NAMALWA (cell line): ENCODE measurements at places on chromosomes 1 and 21.

DNA sequence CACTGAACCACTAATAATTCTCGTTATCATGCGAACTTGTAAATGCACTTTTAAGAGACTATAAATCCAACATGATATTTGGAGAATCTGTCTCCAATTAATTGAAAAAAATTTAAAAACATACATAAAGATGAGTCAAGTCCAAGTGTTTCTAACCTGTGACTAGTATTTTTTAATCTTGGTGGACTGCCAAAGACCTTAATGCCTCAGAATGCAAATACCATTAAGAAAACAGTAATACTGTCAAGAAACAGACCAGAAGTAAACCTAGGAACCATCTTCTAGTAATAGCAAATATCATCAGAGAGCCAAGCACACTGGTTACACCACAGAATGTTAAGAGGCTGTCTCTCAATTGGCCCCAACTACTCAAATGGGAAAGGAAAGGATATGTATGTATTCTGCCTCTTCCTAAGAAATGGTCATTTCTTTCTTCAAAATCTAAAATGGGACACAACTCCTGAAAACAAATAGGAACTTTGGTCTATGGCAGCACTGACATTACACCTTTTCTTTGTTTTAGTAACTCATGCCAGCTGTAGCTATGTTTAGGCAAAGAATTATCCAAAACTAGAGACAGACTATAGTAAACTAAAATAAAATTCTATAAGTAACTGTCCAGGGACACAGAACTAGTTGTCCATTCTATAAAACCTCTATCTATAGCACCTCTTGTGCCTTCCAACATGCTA lies 15.8 kb downstream of the SCYL3 start:
- DNase-seq = no peak

- no peak for DNase-seq
Observed at GRCh38 chr1:30635391-30635975, 87.9 kb downstream of the MATN1 start.

GRCh38 chr1:222048094-222048595 lies 306.3 kb upstream of the DUSP10 start:
- DNase-seq = no peak

- no peak for DNase-seq
Observed at GRCh38 chr1:119516680-119517079, 9.7 kb downstream of the HSD3B1 start.

- DNase-seq = no peak
Observed at GRCh38 chr21:15408089-15408488, 321.7 kb upstream of the USP25 start.

DNA sequence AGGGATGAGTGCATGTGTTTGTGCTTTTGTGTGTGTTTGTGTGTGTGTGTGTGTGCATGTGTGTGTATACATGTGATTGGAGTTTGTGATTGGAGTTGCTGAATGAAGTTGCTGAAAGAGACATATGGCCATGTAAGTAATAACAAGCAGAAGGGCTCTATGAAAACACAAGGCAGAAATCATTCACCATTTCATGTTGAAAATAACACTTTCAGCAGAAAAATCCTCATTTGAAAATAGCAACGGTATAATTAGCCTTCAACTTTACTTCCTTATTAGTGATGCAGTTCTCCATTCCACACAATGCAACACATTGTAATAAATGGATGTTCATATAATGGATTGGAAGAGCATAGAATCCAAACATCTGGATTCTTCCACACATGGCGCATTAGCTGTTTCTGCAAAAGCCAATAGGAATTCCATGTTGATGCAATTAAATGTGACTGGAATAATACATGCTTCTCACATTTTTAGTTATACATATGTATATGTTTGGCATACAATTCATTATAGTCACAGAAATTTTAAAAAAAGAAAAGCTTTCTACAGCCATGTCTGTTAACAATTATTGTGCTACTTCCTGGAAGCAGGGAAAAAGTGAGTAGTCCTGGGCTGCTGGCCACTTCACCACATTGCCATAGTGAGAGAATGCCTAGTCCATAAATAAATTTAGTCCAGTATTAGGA lies 538.0 kb downstream of the LTN1 start:
- no peak for DNase-seq

DNA sequence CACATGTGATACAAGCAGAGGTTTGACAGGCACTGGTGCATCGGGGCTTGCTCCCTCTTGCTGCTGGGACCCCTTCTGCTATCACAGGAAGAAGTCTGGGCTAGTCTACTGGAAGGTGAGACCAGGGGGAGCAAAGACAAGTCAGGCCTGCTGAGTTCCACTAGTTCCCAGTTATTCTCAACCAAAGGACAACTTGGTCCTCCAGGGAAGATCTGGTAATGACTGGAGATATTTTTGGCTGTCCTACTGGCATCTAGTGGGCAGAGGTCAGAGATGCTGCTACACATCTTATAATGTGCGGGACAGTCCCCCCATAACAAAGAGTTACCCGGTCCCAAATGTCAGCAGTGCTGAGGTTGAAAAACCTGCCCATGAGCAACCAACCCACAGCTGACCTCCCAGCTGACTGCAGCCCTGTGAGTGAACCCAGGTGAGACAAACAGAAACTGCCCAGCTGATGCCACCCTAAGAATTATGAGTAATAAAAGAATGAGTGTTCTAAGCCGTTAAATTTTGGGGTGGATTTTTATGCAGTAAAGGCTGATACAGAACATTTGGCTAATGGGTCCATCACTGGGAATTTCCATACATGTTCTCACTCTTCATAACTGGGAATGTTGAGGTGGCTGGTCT lies 71.6 kb downstream of the NENF start:
- DNase-seq = no peak

DNA sequence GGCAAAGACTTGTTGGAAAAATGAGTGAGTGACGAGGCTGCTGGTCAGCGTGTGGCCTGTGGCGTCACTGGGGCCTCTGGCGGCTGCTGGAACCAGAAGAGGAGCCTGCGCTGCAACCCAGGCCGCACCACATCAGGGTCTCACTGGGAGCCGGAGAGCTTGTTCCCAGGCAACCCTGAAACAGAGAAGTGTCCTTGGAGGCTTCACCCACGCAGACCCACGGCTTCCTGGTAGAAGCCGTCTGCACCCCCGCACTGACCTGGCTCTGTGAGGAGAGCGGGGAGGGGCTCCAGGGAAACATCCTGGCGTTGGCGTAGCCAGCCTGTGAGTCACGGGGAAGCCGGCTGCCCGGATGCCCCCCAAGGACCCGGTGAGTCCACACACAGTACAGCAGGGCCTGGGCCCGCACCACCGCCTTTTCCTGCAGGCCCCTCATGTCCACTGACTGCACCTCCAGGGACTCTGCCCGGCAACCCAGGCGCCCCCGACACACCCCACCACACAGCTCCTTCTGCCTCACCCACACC lies 57.4 kb downstream of the COL6A1 start:
- DNase-seq = no peak

GRCh38 chr21:31538816-31539215 lies 120.7 kb upstream of the SOD1 start:
- no peak for DNase-seq

GRCh38 chr1:31487143-31487542 lies 74.1 kb downstream of the SERINC2 start:
- peak; percentile 42 for DNase-seq

DNA sequence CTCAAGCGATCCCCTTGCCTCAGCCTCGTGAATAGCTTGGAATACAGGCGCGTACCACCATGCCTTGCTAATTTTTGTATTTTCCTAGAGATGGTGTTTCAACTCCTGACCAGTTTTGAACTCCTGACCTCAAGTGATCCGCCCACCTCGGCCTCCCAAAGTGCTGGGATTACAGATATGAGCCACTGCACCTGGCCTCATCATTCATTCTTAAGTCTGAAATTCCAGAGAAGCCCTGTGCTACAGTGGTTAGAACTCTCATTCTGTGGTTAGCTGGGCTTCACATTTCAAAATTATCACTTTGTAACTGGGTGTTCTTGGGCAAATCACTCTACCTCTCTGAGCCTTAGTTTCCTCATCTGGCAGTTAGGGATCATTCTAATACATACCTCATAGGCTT lies 86.1 kb upstream of the POU3F1 start:
- no peak for DNase-seq

- no peak for DNase-seq
Observed at GRCh38 chr1:197783510-197783948, 8.2 kb upstream of the DENND1B start.

GRCh38 chr1:30637183-30637980 lies 86.0 kb downstream of the MATN1 start:
- no peak for DNase-seq

GRCh38 chr1:182677397-182678098 lies 6.8 kb downstream of the RGS8 start:
- peak; percentile 85 for DNase-seq

DNA sequence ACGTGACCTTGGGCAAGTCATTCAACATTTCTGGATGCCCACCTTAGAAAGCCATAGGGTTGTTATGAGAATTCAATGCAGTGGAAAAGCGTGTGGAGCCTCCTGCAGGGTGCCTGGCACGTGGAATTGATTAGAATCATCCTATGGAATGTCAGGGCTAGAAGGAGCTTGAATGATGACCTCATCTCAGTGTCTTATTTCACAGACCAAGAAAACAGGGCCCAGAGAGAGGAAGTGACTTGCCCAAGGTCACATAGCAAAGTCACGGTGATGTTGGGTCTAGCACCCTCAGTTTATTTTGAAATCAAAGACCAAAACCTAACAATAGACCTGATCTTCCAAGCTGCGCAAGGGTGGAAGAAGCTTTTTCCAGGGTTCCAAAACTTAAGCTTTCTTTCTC lies 6.0 kb downstream of the TRABD2B start:
- DNase-seq = no peak

GRCh38 chr1:171313835-171314320 lies at the start of gene FMO4:
Gene FMO4, plus strand, starts transcription at chr1:171314183. Its CDS starts 5,643 bp downstream, at chr1:171319826.
- DNase-seq = peak; percentile 100

DNA sequence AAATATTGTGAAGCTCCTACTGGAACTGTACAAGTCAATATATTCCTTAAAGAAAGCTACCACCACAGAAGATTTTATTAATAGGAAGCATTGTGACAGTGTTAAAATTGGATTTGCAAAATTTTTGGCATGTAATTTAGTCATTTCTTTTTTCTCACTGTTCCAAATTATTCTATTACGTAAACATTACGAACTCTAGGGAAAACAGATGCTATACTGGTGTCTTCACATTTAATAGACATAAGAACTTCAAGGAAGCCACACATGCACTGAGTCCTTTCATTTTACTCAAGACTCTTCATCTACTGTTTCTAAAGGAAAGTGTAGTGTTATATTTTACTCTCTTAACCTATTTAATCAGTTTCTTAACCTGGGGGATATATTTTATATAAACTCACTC lies 135.4 kb downstream of the HMCN1 start:
- DNase-seq = no peak

DNA sequence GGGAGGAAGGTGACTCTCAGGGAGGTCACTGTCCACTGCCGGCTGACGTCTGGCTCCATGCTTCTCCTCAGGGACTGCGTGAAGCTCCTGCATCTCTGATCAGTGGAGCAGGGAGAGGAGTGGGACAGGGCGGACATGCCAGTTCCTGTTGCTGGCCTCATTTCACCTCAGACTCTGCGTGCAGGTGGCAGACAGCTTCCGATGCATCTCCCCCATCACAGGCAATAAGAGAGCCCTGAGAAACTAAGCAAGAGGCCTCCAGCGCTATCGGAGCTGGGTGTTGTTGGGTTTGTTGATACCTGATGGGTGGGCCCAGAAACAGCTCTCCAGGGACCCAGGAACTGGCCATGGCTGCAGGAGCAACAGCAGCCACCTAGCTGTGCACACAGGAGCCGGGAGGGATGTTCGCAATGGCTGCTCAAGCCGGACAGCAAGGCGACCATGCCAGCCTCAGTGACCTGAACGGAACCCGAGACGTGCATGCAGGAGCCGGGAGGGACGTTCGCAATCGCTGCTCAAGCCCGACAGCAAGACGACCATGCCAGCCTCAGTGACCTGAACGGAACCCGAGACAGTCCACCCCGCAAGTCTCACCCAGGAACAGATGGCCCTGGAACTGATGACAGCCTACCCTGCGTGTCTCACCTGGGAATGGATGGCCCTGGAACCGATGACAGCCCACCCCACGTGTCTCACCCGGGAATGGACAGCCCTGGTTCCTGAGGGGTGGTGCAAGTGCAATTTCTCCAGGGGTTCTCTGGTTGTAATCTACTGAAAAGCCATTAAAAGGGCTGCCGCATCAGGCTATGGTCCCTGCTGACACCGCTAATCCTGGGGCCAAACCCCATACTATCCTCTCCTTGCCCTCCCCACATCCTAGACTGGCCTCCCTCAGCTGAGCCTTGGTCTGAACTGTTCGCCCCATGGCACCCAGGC lies 14.2 kb upstream of the PCBP3 start:
- DNase-seq = no peak

DNA sequence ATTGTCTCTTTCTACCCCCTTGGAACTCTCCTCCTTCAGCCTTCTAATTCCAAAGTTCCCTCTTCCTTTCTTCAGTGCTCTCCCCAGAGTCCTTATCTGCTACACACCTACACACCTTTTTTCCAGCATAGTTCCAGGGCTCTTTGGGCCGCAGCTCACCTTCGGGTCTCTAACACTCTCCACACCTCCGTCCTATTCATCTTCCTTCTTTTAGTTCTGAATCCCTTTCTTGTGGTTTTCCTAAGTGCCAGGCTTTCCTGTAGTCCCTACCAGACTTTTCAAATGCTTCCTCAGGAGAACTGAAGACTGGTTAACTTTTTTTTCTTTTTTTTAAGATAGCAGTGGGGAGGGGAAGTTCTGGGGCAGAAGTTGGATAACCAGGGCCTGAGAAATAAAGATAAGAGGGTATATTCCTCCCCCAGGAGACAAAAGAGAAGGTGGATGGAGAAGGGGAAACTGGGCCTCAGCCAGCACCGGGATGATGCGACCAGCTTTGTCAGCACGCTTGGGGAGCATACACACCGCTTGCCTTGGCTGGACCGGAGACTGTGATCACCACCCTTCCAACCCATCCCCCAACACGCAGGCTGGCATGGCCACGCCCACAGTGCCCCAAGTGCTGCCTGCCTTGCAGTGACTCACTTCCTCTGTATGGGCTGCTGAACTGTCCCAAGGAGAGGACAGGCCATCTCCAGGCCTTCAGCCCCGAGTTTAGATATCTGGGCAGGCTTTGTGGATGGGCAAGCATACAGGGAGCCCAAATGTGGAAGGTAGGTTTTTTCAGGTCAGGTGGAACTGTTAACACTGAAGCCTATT lies 2.5 kb upstream of the CERS2 start:
- peak; percentile 49 for DNase-seq

GRCh38 chr1:44662683-44663030 lies 11.6 kb downstream of the TMEM53 start:
- no peak for DNase-seq

GRCh38 chr1:245444945-245445344 lies 290.2 kb downstream of the KIF26B start:
- DNase-seq = no peak

GRCh38 chr1:183577897-183578465 lies 12.3 kb downstream of the NCF2 start:
- DNase-seq = no peak

GRCh38 chr1:920521-920920 lies 3.2 kb upstream of the SAMD11 start:
- no peak for DNase-seq

- DNase-seq = peak; percentile 73
Observed at GRCh38 chr1:174166530-174167264, 7.4 kb downstream of the RABGAP1L start.

DNA sequence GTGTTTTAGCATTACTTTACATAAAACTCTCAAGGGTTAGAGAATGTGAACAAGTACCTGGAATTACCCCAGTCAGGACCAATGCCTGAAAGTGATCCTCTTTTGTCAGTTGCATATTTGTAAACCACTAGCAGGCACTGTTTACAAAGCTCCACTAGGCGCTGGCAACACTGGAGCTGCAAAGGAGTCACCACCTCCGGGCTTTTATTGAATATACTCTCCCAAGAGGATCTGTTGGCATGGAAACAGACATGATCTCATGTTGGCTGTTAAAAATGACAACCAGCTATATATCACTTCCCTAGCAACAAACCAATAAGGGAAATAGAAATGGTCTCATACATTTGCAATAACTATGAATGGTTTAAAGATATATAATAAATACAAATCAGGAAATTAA lies 116.0 kb downstream of the TTLL7 start:
- DNase-seq = peak; percentile 66
